ENCODE measurements at places on chromosomes 7 and 10.

GRCh38 chr7:69674701-69675182 is 76.5 kb downstream of the AUTS2 start:
- DNase-seq = no peak

- DNase-seq = no peak
Observed at GRCh38 chr10:102408131-102408727, 10.4 kb downstream of the PSD start.

GRCh38 chr7:105677817-105678573 is 96.7 kb upstream of the EFCAB10 start:
- DNase-seq = no peak

- DNase-seq = no peak
Observed at GRCh38 chr10:114648368-114648767, 9.7 kb downstream of the ABLIM1 start.

DNA sequence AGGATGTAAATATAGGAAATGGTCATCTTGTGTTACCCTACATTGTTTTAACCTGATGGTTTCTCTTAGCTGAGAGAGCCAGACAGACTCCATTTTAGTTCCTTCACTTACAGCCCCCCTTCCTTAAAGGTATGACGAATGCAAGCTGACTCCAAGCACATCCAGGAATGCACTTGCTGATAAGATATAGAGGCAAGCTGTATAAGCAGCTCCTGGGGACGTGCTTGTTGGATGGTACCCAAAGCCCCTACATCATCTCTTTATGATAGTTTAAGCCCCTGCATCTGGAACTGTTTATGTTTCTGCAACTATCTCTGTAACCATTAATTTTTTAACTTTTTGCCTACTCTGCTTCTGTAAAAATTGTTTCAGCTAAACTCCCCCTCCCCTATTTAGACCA is 41.7 kb downstream of the ZNF25 start:
- DNase-seq = no peak

DNA sequence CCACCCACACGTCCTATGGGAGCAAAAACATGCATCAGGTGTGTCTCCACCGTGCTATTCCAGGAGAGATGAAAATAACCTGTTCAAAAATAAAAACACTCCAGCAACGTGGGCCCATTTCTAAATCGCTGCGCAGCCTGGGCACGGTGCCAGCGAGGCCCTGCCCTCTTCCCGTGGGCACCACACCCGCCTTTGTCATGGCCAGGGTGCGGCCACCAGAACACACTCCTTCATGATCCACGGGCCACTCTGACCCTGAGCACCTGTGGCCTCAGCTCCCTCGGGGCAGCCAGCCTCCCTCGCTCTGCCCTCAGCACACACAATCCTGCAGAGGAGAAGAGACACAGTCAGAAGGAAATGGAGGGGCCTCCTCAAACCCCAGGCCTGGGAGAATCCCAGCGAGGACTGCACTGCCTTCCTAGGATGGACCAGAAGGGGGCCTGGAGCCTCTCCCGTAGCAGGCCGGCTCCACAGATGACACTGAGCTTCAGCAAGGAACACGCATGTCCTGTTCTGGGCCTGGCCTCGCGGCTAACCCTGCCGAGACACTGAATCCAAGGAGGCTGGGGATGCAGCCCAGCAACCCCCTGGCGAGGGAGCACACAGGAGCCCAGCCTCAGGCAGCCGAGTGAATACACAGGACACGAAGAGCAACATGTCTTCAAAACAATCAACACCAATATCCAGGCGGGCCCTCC is 169.0 kb downstream of the MAD1L1 start:
- DNase-seq = no peak

GRCh38 chr7:118559207-118559606 is 334.7 kb downstream of the ANKRD7 start:
- DNase-seq = no peak

DNA sequence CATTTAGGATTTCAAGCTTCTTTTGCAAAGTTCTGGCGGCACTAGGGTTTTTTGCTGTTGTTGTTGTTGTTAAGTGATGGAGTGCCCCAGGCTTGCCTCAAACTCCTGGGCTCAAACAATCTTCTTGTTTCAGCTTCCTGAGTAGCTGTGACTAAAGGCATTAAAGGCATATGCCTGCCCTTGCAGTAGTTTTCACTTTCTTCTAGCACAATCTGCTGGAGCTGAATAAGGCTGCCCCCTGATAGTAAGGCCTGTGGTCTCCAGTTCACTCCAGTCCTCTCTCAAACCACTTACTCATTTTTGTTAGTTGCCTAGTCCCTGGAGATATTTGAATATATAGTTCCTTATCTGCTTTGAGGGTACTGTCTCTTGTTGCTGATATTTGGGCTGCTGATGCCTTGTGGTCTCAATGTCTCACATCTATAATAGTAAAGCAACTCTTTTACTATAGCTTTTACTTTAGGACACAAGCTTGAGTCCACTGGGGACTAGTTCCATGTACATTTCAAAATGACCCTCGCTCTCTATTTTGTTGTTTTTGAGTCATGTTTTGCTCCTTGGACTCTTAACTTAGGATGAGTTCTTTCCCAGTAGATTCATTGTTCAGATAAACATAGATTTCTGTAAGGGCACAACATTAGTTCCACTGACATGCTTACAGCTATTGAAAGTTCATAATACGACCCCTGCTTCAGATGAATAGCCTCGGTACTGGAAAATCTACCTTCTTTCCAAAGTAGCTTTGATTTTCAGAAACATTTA is 25.5 kb downstream of the PHF14 start:
- no peak for DNase-seq

DNA sequence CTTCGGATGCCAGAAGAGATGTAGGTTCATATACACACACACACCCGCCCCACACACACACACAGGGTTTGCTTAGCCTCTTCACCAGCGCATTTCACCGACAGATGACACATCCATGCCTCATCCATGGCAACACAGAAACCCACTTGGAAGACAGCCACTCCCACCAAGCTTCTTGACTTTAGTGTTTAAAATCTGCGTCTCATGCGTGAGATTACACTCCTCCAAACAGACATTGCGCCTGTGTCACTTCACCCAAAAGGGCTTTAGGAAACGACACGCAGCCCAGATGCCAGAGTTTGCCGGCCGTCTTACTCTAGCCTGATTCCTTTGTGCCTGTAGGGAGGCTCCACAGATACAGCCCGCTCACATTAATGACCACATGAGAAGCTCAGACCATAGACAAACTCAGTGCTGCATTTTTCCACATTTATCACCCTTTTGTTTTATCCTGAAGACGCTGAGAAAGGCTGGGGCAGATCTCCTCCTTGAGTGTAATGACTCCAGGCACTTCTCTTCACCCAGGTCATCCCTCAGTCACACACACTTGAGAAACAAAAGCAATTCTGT is 73.8 kb downstream of the DIP2C start:
- no peak for DNase-seq

DNA sequence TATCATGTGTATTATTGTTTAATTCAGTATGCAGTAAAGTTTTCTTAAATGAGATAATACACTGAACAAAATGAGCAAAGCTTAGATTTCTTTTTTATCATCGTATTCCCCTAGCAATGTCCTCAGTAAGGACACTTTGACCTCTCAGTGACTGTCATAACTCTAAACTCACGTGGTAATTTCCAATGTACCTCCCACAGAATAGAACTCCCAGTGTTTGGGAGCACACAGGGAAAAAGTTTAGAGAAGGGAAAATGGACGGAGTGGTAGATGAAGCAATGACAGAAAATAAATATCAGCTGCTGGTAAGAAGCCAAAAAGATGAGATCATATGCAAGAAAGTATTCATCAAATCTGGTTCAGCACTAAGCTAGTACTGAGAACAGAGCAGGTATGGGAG is 758.6 kb upstream of the KCND2 start:
- DNase-seq = no peak

- DNase-seq = no peak
Observed at GRCh38 chr7:98165827-98166667, 45.2 kb upstream of the BHLHA15 start.

- no peak for DNase-seq
Observed at GRCh38 chr7:50209461-50210135, 94.9 kb upstream of the IKZF1 start.

- DNase-seq = no peak
Observed at GRCh38 chr10:7337431-7338171, 73.2 kb downstream of the SFMBT2 start.

GRCh38 chr10:110500515-110500905 is 2.8 kb downstream of the DUSP5 start:
- no peak for DNase-seq

DNA sequence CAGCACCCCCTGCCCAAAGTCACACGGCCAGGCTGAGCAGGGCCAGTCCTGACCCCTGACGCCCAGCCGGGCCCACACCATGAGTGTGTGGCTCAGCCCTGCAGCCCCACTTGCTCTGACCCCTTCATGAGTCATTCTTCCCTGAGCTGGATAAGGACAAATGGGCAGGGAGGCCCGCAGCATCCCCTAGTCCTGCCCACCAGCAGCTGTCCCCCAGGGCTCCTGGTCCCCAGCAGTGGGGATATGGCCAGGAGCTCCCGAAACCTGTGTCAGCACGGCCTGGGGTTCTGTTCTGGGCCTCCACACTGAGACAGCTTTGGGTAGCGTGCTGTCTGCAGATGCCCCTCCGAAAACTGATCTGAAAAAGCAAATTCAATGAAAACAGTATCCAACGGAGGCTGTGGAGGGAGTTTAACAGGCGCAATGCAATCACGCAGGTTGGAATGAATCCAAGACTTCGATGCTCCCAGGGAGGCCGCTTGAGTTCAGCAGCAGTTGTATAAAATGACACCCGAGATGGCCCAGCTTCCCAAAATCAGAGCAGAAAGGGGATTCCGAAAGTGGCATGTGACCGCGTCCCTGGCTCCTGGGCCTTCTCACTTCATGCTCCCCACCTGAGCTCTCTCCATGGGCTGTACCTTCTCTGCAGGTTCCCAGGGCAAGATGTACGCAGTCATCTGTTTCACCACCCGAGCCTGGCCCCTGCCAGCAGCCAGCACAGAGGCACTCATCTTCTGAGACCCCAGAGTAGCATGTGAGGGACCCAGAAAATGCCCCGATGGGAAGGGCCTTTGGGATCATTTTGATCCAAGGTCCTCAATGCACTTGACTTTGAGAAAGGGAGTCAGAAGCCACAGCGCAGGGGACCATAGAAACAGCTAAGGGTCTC is 214.1 kb downstream of the USP6NL start:
- no peak for DNase-seq
